ENCODE measurements at places on chromosomes 2 and 18. TPM values are rescaled to one million over a fixed set of nuclear protein-coding genes. Genes with fewer than 3 reads are reported as not detected.

Gene METAP1D
- total RNA-seq, result 18.0 TPM

Gene DYNAP
- not detected for total RNA-seq

DNA sequence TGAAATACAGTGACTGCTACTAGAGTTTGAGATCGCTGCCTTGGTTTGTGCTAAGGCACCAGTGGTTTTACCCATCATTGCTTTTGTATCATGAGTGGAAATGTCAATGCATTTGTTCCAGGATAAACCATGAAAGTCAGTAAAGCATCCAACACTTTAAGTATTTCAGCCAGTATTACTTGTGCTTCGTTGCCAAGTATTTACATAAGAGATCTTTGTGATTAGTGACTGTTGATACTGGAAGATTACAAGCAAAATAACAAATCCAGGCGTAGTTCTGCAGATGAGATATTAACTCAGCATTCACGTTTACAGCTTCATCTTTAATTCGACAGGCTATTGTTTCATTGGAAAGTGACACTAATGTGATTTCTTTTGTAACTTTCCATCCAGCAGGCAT, 90.3 kb upstream of the B3GNT7 start:
- no peak for DNase-seq

GRCh38 chr2:64213532-64214275, 69.5 kb upstream of the PELI1 start:
- no peak for DNase-seq

DNA sequence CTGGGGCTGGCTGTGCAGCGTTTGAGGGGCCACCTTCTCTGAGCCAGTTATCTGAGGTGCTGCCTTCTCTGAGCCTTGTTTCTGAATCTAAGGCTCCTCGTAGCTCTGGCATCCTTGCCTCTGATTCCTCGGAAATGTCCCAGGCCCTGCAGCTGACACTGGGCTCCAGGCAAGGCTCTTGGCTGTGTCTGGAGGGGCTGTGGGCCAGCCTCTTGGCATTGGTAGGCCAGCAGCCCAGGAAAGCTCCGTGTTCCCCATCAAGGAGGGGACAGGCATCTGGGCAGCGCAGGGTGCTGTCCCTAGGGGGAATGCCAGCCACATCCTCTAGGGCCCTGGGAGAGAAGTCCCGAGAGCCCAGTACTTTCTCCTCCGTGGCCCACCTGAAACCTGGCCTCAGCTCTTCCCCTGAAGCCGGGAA, 40.7 kb upstream of the TAF1B start:
- DNase-seq, result no peak

- no peak for DNase-seq
These were observed 158.9 kb upstream of the FN1 start for GRCh38 chr2:215594766-215595165.

DNA sequence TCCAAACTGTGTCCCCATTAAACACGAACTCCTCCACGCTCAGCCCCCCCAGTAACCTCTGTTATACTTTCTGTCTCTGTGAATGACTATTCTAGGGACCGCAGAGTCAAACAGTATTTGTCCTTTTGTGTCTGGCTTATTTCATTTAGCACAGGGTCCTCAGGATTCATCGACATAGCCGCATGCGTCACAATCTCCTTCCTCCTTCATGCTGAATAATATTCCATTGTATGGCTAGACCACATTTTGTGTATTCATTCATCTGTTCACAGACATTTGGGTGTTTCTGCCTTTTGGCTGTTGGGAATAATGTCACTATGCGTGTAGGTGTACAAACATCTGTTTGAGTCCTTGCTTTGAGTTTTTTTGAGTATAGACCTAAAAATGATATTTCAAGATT, 80.9 kb downstream of the SH3RF3 start:
- no peak for DNase-seq

DNA sequence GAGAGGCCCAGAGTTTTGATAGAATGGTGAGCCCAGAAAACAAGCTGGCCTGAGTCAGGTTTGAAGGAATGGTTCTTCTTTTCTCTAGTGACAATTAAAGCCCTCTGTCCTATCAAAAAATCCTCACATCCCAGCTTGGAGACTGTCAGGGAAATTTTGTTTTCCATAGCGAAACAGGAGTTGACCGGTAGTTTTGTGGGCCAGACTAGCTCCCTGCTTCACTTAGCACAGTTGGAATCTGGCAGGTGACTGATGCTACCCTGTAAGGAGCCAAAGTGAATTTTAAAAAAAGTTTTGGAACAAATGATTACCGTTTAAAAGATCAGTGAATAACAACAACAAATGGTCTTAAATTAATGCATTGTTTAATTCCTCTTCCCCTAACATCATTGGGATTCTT, 6.7 kb downstream of the NAB1 start:
- DNase-seq, result no peak

DNA sequence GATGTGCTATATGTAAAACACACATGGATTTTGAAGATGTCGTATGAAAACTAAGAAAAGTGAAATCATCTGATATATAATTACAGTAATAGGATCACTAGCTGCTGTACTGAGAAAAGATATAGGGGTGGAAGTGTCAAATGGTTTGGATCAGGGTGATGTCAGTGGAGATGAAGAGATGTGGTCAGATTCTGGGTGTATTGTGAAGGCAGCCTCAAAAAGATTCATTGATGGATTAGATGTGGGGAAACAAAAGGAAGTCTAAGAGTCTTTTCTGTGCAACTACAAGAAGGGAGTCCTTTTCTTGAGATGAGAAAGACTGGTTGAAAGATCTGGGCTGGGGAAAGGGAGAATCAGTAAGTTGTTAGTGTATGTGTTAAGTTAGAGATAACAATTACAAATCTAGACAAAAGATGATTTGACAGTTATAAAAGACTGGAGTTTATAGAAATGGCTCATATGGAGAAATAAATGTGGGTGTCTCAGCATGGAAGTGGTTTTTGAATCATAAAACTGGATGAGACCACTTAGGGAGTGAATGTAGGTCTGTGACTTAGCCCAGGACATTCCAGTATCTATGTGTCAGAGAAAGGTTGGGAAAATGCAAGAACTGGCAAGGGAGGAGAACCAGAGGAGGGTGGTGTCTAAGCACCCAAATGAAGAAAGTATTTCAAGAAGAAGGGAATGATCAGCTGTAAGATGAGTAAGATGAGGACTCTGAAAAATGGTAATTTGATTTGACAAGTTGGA, 347.4 kb downstream of the PARD3B start:
- DNase-seq, result no peak

DNA sequence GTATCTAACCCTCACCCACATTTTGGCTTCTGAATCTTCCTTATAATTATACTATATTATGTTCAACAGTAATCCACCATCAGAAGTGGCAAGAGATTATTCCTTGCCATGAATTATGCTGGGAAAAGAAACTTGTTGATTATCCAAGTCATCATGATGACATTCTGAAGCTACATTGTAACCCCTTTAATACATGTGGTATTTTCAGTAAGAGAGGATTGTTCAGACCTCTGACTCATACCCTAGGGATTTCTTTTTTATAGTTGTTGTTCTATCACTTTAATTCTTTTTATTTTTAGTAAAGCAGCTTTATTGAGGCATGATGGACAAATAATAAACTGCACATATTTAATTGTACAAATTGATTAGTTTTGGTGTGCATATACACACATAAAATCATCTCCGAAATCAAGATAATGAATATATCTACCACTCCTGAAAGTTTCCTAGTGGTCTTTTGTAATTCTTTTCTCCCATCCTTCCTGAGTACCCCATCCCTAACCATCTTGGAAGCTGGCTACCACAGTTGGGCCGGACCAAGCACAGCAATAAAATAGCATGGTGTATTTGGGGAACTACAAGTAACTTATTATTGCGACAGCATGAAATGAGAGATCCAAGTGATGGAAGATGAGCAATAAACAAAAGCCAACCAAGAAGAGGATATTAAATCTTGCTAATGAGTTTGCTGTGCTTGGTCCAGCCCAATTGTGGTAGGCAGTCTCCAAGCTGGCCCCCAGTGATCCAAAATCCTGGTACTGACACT, 159.9 kb downstream of the BARD1 start:
- no peak for DNase-seq

- no peak for DNase-seq
These were observed 11.9 kb downstream of the TFCP2L1 start for GRCh38 chr2:121273116-121273515.

GRCh38 chr2:135163306-135163705, 111.2 kb downstream of the RAB3GAP1 start:
- no peak for DNase-seq

DNA sequence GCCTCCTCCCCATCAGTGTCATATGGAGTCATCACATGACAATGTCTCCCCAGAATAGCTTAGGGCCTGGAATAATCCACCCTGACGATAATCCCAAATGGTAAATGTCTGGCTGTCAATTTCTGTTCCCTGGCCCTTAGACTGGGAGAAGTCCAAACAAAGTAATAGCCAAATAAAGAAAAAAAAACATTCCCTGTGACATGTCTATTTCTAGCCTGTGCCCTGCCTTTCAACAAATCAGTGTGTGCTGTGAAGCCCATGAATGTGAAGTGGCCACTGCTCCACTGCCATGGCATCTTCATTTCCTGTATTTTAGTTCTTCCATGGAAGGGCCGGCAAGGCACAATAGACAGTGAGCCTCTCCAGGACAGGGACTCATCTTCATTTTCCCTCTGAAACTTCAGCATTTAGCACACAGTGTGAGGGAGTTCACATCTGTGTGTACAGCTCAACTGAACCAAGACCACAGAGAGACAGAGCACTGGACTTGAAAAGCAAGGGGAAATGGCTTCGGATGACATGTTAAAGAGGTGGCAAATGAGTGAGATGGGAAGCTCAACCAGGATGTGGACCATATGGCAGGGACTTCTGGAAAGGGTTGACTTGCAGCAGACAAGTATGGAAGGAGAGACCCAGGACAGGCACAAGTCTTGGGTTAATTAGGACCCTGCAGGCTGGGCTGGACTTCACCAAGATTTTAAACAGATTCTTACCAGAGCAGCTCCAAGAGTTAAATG, 140.0 kb downstream of the ANTXR1 start:
- no peak for DNase-seq

DNA sequence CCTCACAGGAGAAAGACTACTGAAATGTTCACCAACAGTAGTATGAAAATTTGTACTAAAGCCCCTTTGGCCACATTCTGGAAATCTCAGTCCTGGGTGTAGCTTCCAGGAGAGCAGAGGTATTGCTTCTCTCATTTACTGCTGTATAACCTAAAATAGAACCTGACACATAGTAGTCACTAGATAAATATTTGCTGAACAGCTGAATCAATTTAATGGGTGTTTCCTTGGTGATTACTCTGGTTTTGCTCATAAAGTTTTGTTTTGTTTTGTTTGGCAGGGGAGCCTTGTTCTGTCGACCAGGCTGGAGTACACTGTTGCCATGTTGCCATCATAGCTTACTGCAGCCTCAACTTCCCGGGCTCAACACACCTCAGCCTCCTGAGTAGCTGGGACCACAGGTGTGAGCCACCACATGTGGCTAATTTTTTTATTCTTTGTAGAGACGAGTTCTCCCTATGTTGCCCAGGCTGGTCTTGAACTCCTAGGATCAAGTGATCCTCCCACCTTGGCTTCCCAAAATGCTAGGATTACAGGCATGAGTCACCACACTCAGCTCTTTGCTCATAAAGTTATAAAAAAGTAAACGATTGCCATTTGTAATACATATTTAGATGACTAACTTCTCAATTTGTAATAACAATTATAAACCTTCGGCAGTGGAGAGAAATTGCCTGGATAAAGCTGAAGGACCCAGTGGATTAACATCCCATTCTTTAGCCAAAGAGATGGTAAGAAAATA, 11.5 kb upstream of the PARD3B start:
- DNase-seq, result peak; percentile 38

GRCh38 chr2:193332941-193333340, 1138.2 kb upstream of the TMEFF2 start:
- no peak for DNase-seq

Gene C2orf81
- total RNA-seq, result 1.2 TPM

DNA sequence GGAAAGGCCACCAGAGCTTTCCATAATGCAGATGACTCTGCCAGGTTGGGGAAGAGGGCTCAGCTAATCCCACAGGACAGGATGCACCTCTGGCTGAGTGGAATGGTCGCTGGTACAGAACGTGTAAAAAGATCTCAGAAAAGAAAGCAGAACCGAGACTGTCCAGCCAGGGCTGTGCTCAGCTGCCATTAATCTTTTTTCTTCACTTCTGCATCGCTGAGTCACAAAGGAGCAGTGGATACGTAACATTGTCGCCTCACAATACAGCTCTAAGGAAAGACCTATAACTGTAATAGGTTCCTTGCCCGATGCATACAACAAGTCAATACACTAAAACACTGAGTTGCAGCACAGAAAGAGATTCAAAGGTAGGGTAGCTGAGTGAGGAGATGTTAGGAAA, 354.2 kb downstream of the EN1 start:
- no peak for DNase-seq

Gene SERPINB3
- 0.23 TPM for total RNA-seq

DNA sequence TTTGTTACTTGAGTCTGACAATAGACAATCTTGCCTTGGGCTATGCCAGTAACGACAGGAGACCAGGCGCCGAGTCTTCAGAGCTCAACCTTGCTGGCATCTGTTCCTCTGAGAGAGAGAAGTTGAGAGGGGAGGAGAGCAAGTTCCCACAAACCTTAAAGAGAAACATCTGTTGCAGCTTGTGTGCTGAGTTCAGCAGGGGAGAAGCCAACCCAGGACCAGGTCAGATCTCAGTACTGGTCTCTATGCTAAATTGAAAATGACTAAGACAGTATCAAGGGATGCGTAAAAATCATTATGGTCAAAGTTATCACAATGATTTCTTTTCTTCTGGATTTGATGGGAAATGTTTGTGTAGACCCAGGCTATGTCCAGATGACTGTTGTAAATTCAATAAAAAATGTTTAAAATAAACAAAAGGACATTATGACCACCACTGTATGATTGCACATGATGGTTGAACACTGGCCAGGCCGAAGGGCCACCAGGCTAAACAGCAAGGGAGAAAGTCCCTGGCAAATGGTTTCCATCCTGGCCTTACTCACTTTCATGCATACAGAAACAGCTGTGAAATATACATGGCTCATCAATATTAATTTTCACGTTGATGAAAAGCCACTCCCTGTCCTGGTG, 100.3 kb upstream of the PMAIP1 start:
- no peak for DNase-seq

DNA sequence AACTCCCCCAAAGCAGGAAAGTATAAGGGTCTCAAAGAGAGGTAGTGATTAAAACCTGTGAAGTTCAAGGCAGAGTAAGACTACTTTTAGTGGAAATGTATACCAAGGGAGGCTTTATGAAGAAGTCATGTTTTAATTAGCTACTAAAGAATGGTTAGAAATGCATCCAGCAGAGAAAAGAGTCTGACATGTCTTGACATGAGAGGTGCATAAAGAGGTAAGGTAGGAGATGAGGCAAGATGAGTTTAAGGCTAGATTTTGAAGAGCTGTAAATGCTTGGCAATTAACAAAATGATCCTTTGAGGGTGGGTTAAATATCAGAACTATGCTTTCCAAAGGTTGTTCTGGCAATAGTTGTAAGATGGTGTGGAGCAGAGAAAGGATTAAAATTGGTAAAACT, 88.7 kb upstream of the WDSUB1 start:
- DNase-seq, result no peak

GRCh38 chr18:73638709-73639108, 508.9 kb downstream of the FBXO15 start:
- DNase-seq, result no peak
